ENCODE measurements at places on chromosomes 3 and 15. TPM values are rescaled to one million over a fixed set of nuclear protein-coding genes. Genes with fewer than 3 reads are reported as not detected.

Gene CHDH
- 0.99 TPM for total RNA-seq

Gene PROK2
- total RNA-seq, result 4.1 TPM

DNA sequence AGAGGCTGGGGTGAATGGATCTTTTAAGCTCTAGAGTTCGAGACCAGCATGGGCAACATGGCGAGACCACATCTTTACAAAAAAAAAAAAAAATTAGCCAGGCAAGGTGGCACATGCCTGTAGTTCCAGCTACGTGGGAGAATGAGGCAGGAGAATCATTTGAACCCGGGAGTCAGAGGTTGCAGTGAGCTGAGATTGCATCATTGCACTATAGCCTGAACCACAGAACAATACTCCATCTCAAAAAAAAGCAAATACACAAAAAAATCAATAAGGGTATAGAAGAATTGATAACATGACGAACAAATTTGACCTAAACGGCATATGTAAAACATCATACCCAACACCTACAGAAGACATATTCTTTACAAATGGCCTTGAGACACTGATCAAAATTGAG, 668.4 kb downstream of the MECOM start:
- DNase-seq, result no peak

DNA sequence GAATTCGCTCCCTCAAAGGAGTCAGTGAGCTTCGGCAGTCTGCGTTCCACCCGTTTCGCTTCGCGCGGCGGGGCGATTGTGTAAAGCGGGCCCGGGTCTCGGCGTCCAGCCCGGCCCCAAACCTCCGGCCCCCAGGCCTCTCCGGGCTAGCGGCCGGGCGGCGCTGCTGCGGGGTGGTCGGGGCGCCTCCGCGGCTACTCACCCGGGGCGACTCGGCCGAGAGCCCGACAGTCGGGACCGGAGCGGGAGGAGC, 412 bp downstream of the CHDH start:
- no peak for DNase-seq

DNA sequence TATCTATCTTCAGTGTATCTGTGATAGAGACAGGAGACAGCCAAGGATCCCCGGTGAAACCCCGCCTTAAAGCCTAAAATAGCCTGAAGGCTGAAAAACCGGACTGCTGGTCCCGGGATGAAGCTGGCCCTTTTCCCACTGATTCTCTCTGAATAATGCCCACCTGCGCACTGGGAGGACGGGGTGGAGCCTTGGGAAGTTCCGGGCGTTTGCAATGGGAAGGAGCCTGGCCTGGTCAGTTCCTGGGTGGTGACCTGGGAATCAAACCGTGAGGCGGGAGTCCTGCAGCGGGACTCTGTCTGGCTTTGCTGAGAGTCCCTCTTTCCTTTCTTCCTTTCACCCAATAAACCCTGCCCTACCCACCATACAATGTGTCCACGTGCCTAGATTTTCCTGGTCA, 157.9 kb downstream of the C3orf38 start:
- DNase-seq, result no peak

DNA sequence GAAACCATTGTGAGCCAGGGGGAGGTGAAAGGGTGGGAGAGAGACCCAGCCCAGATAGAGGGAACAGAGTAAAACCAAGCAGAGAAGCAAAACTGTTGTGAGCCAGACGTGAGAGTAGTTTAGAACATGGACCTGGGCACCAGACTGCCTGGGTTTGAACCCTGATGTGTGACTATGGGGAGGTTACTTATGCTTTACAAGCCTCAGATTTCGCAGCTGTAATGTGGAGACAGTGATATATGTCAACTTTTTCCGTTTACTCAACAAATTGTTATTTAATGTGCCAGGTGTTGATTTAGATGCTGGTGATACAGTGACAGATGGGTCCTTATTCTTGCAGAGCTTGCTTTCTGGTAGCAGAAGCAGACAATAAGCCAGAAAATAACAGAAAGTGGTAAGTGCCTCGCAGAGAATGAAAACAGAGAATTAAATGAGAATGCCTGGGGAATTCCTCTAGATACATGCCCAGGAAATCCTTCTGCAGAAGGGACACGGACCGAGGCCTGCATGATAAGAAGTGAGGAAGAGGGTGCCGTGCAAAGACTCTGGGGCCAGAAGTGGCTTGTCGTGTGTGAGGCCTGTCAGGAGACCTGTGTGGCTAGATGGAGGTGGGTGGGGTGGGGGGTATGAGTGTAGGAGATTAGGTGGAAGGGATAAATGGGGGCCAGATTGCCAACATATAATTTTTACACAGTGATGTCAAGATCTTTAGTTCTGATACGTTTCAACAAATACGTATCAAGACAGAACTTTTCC, 15.0 kb downstream of the KAT2B start:
- no peak for DNase-seq

DNA sequence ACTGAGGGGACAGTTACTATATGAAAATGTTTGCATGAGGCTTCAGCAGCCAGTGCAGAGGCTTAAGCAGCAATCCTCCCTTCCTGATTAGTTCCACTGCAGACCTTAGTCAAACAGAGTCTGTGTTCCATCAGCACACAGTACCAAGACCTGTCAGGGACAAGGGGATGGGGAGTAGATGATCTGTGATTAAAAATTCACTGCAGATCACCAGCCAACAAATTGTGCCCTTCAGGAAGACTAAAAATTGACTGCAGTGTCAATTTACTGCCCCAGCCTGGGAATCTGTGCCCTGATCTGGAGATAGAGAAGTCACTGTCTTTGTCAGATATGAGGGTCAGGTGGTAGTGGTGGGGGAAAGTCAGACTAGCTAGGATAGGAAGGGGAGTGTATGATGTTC, 13.8 kb upstream of the NMNAT3 start:
- no peak for DNase-seq

DNA sequence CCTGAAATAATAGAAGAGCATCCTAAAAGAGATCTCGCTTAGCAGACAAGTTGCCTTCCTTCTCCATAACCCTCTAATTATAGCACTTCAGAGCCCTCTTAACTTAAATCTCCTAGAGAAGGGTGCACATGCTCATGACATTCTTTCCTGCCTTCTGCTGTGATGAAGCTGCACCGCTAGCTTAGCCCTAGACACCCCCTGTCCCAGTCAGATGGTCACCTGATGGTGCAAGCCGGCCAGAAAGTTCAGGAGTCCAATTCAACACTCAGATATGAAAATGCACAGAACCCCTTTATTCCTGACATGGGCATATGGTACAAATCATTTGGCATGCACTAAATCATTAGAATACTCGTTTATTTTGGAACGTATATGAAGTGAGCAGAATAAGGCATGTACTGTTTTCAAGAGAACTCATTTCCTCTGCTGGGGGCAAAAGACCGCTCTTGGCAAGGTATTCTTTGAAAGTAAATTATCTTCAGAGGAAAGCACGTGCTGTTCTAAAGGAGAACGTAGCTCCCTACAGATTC, 420.4 kb upstream of the PROK2 start:
- no peak for DNase-seq

DNA sequence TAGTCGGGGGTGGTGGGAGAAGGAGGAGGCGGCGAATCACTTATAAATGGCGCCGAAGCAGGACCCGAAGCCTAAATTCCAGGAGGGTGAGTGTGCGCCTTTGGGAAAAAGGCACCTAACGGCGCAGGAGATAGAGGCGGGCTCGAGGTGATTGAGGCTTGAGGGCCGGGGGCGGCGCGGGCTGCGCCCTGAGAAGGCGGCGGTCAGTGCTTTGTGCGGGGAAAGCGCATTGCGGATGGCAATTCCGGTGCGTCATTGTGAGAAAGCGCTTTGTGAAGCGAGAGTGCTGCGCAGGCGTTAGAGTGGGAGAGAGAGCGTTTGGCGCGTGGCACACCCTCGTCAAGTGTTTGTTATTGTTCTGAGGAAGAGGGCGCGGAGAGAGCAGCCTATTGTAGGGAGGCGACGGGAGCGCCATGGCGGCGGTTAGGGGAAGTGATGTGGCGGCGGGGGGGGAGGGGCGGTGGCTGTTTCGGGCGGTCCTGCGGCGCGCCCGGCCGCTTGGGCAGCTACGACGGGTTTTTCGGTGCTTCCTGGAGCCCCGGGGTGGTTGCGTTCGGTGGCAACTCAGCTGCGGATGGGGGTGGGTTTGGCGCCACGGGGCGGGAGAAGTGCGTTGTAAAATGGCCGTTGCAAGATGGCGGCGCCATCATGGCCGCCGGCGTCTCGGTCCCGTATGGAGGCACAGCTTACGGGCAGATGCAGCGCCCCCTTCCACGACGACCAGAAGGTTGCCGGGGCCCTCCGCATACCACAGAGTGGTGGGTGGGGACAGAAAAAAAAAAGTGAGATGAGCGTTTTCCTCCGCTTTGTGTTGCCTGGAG, 492 bp downstream of the MORF4L1 start:
- peak; percentile 73 for DNase-seq

DNA sequence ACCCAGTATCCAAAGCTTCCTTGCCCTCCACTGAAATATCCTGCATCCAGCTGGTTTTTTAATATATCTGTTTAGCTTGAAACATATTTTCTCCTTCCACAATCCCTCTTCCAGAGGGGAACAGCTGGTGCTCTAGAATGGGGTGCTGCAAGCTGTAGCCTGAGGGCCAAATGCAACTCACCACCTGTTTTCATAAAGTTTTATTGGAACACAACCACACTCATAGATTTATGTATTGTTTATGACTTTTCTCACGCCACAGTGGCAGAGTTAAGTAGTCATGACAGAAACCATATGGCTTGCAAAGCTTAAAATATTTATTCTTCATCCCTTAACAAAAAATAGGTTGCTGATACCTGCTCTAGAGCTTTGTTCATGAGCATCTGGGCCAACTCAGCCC, 298.7 kb downstream of the CLSTN2 start:
- no peak for DNase-seq

DNA sequence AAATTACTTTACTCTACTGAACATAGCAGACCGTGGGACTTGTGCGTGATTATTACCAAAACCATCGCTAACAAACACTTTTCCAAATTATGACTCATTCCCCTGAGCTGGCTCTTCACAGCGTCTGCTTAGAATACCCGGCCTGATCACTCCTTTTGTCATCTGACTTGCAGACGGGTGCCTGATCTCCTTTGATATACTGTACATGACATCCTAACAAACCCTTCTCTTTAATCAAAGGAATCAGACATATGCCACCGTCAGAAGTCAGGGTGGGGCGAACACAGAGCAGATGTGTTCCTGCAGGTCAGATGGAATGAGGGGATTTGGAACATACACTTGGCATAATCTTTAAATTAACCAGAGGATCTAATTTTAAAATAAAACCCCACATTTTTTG, 48.5 kb upstream of the SH3GL3 start:
- DNase-seq, result no peak

GRCh38 chr15:29645841-29646240, 176.4 kb downstream of the TJP1 start:
- no peak for DNase-seq

DNA sequence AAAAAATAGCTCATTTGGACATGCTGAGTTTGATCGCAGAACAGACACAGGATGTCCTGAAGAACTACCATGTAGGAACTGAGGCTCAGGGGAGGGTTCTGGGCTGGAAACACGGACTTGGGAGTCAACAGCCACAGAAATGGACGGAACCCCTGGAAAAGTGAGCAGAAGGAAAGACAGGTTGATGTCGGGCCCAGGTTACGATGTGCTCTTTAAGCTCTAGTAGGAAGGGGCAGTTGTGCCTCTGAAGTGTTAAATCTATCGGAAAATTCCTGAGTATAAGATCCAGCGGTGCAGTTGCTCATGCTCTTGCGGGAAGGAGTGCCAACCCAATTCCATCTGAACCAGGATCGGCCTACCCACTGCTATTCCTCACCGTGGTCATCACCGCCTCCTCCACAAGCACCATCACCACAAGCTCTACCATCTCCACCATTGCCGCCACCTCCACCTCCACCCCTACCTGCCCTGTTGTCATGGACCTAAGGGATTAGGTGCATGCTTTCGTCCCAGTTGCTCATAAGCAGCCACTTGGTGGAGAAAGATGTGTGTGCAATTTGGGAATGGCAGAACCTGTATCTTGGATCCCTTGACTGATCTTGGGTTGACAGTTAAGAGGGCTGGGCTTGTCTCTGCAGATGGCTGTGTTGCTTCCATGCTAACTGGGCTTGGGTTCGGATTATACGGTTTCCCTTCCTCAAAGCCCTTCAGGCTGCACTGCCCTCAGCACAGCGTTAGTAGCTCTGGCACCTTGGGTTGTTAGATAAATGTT, 108.5 kb downstream of the ASB7 start:
- no peak for DNase-seq
